Fibroblast of skin of scalp (primary cell): ENCODE measurements at places on chromosomes 11 and 22.

- no peak for DNase-seq
Measured at GRCh38 chr11:68596231-68596630, 88.1 kb upstream of the GAL start.

- DNase-seq, result peak; percentile 96
Measured at GRCh38 chr11:128502726-128503125, 84.6 kb downstream of the ETS1 start.

GRCh38 chr11:119093942-119094815 is 7.5 kb downstream of the DPAGT1 start:
- DNase-seq, result peak; percentile 46

- DNase-seq, result no peak
Measured at GRCh38 chr11:37560346-37560745, 962.3 kb upstream of the RAG2 start.

DNA sequence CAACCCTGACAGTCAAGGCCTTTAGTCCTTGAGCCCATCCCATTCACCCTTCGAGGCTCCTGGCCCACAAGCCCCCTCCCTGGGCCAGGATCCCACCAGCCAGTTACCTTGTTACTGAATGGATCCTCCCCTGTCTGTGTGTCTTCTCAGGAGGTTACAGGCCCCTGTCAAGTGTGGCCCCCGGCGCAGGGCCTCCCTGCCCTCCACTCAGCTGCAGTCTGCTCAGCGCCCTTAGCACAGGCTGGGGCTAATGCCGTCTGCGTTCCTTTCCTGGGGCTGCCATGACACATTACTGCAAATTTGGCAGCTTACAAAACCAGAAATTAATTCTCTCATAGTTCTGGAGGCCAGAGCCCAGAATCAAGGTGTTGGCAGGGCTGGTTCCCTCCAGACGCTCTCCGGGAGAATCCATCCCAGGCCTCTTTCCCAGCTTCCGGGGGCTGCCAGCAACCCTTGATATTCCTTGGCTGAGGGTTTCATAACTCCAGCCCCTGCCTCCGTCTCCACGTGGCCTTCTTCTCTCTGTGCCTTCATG is 9.4 kb upstream of the SYT12 start:
- DNase-seq, result no peak

DNA sequence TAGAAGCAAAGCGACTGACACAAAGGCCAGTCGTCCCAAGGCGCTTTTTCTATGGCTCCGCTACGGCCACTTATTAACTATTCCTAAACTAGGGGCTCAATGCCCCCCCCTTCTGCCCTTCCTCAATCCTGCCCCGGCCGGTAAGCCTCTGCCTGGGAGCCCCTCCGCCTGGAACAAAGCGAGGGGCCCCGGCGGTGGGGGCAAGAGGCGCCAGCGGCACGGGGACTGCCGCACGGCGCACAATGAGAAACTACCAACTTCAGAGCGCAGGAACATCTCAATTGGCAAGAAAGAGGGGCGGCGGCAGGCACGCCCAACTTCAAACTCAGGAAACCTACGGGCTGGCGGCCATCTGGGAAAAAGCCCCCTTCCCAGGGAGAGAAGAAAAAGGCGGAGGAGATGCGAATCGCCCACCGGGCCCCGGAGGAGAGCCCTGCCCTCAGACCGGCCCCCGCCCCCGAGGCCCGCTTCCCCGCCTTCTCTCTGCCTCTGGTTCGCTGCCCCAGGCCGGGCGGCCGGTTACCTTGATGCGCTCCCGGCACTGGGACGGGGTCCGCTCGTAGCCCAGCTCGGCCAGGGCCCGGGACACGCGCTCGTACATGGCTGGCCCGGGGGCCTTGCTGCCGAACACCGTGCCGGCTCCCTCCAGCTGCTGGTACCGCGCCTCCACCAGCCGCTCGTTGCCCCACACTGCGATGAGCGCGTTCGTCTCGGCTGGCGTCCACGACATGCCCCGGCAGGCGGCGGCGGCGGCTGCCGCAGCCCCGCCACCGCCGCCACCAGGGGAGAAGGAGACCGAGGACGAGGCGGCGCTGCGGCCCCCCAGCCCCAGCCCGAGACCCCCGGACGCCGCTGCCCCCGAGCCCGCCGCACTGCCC is 619 bp downstream of the MSANTD2 start:
- peak; percentile 19 for DNase-seq

DNA sequence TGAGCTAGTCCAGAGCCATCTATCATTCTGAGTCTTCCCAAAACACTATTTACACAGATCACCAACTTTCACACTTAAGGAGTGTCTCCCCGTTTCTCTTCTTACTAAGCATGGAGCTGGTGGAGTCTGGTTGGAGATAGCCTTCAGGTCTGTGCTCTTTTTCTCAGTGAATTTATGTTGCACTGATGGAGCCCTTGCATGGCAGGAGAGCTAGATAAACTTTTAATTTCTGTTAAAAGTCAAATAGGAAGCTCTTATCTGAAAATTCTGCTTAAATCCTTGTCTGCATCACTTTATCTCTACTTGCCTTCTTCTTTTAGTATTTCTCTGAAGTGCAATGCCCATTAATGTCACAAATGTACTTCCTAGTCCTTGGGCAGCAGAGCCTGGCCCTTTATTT is 63.4 kb downstream of the ST3GAL4 start:
- no peak for DNase-seq

DNA sequence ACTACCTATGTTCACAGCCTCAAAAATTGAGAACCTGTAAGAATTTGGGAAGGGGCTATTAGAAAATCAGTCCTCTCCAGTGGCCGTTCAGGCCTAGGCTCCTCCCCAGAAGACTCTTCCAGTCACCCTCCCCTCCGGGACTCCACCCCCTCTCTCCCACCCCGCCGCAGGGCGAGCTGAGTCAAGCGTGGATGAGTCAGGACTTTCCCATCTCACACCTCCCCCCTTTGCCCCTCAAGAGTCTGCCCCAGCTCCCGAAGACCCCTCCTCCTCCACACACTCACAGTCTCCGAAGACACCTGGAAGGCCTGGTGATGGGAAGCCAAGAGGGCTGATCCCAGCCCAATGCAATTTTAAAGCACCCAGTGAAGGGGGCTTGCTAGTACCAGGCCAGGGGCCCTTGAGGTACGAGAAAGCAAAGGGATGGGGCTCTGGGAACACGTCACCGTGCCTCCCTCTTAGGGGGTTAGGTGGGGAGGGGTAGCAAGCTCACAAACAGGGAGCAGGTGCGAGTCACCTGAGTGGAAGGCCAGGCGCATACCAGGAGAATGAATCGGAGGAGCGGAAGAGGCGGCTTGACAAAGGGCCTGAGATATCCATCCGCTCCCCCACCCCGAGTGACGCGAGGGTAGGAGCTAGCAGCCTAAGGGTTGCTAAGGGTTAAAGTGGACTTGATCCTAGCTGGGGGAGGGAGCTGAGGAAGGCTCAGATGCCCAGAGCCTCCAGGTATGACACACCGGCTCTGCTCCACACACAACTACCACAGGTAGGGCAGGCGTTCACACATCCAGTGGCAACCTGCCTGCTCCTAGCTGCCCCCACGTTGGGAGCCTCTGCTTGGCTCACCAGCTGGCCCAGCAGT is 13.6 kb downstream of the BCL9L start:
- peak; percentile 94 for DNase-seq

DNA sequence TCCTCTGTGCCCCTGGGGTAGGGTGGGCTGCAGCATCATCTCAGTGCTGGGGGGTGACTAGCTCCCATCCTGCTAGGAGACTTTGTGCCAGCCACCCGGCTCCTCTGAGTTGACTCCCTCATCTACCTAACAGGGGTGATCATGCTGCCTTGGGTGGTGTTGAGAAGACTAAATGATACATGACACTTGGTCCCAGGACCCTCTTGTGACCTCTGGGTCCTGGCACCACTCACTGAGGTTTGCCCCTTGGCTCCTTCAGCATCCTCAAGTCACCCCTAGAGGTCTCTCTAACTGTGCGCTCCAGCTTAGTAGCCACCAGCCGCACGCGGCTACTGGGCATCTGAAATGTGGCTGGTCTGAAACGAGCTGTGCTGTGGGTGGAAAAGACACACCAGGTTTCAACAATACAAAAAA is 72.1 kb downstream of the LRRC32 start:
- DNase-seq, result peak; percentile 74

DNA sequence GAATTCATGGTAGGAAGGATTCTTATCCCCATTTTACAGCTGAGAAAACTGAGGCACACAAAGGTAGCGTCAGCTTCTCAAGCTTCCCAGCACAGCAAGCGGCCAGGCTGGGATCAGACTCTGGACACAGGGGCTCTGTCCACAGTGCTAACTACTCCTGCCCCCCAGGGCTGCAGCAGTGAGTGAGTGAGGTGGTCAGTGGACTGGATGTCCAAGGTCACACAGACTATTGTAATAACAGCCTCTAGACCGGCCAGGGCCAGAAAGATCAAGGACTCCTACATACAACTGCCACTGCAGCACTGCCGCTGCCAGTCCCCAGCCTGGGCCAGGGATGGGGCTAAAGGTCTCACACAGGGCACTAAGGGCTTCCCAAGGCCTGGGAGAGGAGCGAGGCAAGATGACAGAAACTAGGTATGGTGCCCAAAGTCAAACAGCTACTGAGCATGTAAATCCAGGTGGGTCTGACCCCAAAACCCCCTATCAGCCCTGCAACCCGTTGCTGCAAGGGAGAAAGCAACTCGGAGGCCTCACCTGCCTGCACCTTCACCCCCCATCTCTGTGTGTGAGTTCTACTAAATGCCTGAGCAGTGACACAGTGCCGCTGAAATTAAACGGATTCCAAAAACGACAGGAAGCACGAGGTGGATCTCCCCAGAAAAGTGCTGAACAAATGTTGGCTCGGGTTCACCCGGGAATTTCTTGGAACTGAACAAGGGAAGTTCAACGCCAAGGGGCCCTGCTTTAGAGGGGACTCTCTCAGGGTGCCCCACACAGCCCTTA is 161.8 kb upstream of the GRK3 start:
- DNase-seq, result peak; percentile 74

- DNase-seq, result peak; percentile 98
Measured at GRCh38 chr11:86696004-86696403, 23.6 kb upstream of the ME3 start.

DNA sequence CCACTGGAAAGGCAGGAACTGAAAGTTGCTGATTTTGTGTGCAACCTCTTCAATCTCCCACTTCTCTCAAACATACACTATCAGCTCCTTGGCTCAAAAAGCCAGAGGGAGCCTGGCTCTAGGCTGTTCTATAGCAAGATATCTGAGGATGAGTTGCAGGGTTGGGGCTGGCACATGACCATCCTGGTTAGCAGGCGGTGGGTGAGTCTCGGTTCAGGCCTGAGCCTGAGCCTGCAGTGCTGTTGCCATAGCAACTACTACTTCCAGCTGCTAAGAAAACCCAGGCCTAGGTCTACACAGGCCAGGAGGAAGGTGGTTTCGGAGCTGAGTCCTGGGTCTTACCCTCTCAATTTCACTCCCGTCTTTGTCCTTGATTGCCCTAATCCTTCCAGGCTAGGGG is 39.0 kb downstream of the CWC15 start:
- DNase-seq, result peak; percentile 59

DNA sequence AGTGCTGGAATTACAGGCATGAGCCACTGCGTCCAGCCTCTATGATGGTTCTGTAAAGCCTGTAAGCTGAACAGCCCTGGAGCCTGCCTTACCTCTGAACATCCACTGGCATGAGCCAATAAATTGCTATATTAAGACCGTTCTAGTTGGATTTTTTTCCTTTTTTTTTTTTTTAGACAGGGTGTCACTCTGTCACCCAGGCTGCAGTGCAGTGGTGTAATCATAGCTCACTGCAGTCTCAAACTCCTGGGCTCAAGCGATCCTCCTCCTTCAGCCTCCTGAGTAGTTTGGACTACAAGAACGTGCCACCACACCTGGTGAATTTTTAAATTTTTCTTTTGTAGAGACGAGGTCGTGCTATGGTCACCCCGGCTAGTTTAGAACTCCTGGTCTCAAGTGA is 26.2 kb upstream of the CLDN5 start:
- no peak for DNase-seq

- DNase-seq, result no peak
Measured at GRCh38 chr11:46588131-46588530, 5.7 kb downstream of the AMBRA1 start.

- no peak for DNase-seq
Measured at GRCh38 chr11:96211436-96211835, 131.6 kb downstream of the MAML2 start.

GRCh38 chr11:64450168-64450560 is 91.2 kb downstream of the RPS6KA4 start:
- no peak for DNase-seq

GRCh38 chr11:32435152-32435480 is 223 bp downstream of the WT1 start:
- no peak for DNase-seq

GRCh38 chr22:44555046-44555445 is 57.0 kb upstream of the RTL6 start:
- no peak for DNase-seq

GRCh38 chr22:48278620-48279460 is 1516.4 kb downstream of the TBC1D22A start:
- DNase-seq, result no peak

- DNase-seq, result no peak
Measured at GRCh38 chr11:122354025-122354697, 238.1 kb upstream of the BLID start.

DNA sequence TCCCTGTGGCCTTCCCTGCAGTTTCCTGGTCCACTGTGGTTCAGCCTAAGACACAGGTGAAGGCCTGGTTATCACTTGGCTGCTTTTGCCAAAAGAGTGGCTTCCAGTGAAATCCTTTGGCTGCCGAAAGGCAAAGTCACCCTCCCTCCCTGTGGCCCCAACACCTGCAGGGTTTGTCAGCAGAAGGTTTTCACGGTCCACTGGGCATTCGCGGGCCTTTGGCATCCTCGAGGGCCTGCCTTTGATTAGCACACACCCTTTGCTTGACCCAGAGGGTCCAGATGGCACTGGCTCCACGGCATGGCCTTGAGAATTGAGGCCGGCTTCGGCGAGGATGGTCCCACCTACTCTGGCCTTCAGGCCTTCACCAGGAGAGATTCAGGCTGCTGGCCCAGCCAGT is 35.3 kb downstream of the RTN4R start:
- DNase-seq, result no peak

DNA sequence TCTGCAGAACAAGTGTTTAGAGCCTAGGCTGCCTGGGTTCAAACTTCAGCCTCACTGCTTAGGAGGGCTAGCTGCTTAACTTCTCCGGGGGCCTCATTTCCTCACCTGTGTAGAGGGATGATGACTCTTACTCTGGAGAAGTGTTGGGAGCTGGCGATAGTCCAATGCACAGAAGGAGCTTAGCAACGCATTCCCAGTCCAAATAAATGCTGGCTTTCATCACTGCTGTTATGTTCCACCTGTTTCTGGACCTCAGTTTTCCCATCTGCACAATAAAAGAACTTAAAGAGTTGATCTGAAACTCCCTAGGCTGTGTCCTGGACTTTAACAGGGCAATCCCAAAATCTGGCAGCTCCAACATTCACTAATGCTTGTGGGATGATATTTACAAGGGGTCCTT is 337.8 kb downstream of the MIAT start:
- DNase-seq, result no peak
